ENCODE measurements at places on chromosomes 4 and X.
A peak's percentile ranks its signal among the peaks of the same experiment; 100 is the strongest.

GRCh38 chr4:109801895-109802319, at the start of gene CFI:
Gene CFI (minus strand): TSS chr4:109801999. CDS start chr4:109801971, 28 bp downstream.
- DNase-seq = peak; percentile 57

DNA sequence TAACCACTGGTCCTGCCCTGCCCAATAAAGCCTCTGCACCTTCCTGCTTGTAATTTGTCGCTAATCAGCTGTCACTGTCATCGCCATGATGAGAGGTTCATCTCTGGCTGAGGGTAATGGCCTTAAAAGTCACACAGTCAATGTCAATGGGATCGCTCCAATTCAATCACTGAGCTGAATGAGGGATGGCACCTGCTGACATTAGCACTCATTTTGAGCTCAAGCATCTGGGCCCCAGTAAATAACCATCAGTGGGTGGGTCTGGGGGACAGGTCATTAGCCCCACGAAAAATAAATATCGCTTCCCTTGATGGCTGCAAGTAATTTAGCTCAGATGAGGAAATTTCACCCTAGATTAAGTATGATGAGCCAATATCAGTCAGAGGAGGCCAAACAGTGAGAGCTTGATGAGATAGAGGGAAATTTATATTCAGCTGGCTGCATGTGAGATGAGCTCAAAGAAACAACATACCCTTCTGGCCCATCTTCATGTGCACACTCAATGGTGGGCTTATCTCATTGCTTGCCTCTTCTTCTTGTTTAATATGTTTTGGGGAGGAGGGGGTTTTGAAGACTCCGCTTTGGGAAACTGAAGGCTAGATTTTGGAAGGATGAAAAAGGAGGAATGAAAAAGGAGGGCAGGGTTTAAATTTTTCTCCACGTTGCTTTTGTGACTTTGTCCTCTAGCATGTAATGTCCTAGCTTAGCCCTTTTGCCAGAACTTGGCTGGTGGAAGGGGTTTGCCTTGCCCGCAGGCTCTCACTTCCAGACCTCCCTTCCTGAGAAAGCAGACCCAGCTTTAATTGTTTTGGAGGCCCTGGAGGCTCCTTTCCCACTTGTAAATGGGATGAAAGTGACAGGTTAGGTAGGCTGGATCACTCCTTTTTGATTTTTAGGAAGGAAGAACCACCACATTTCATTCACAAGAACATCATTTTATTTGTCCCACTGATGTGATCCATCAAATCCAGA, 84.8 kb upstream of the PAQR3 start:
- no peak for DNase-seq

GRCh38 chr4:89026542-89026941, 30.4 kb downstream of the FAM13A start:
- no peak for DNase-seq

DNA sequence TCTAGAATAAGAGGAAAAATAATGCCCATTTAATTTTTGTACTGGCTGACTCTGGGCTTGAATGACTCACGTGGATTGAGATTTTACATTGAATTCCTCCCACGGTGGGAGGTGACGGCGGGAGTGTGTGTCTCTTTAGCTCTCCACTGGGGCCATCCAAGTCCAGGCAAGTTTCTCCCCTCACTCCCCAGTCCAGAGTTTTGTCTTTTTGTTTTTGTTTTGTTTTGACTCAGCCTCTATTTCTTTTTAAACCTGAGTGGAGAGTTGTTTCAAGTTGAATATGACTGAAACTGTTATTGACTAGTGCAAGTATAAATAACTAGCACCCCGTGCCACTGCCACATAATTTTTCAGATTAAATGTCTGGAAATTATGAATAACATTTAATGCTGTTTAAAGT, 13.6 kb downstream of the CHST7 start:
- peak; percentile 42 for DNase-seq

GRCh38 chr4:59553063-59553720, 1646.9 kb upstream of the ADGRL3 start:
- DNase-seq = peak; percentile 48

GRCh38 chr4:7542781-7543180, 108.1 kb upstream of the PSAPL1 start:
- no peak for DNase-seq

DNA sequence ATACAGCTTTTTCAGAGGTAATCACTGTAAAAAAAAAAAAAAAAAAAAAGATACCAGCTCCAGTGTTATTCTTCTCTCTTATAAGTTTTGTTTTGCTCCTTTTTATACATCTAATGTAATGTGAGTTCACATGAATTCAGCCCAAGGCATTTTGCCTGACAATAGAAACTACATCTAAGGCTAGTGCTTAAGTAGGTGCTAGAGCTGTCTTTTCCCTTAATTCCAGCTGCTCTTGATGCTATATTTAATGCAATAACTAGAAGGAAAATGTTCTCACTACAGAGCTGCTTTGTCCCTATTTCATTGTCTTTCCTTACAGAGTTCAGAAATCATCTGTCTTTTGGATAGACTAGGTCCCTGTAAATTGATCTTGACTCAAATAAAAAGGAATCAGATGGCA, 150.1 kb downstream of the NAA11 start:
- no peak for DNase-seq

- peak; percentile 73 for DNase-seq
Measured at GRCh38 chr4:109998867-109999584, 86.3 kb downstream of the EGF start.

DNA sequence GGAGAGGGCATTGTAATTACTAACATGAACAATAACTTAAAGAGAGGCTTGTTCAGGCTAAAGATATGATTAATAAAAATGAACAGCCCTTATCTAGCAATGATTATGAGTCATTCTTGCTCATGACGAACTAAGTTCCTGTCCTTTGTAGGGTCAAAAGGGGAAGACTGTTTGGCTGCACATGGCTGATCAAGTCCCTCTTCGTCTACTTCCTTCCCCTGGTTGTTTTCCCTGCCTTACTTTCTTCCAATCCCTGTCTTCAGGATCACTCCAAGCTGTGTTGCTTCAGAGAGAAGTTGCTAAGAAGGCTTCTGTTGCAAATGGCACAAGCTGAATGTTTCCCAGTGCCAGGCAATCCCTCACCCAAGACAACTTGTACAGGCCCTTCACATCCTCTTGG, 115.0 kb upstream of the HS3ST1 start:
- DNase-seq = peak; percentile 45

DNA sequence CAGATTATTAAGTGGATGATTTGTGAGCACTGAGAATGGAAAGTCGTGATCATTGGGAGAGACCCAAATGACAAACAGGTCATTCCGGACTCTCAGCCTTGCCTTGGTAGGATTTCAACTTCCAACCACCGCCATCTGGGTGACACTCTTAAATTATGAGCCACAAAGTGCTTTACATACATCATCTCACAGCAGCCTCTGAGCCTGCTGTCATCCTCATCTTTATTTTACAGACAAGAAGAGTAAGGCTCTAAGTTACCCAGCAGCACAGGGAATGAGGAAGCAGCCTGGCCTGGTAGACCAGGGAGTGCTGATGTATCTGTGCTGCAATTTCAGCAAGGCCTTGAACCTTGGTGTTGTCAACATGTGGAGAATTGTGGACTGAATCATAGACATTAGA, 105.8 kb upstream of the TRIM2 start:
- DNase-seq = no peak

DNA sequence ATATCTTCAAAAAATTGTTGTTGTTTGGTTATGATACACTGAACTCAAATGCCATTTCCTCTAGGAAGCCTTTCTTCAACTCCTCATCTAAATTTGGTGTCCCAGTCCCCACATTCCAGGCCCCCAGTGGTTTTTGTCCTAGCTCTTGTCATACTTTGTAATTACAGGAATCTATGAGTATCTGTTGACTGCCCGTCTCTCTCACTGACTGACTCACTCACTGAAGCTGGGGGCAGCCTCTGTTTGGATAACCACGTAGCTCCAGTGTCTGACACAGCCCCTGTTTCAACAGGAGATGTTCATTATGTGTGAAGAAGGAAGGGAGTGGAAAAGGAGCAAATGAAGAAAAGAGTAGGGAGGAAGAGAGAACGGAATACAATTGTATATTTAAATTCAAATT, 284.1 kb upstream of the TENM3 start:
- DNase-seq = peak; percentile 44

DNA sequence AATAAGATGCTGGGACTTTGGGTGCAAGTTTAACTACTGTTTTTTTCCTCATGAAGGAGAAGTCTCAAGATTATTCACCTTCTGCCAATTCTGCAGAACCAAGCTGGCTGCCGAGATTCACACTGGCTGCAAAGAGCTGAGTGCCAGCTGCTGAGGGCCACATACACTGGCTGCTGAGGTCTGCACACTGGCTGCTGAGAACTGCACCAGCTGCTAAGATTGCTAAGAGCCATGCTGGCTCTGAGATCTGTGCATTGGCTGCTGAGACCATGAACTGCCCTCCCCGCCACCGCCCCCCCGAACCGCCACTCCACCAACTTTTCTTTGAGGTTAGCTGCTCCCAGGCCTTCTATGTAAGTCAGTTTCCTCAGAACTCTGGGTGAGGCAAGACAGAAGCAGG, 330.3 kb downstream of the CBLL2 start:
- DNase-seq = no peak

- no peak for DNase-seq
Measured at GRCh38 chrX:16867947-16868346, 2.2 kb downstream of the RBBP7 start.

GRCh38 chr4:2362266-2363055, 56.0 kb downstream of the ZFYVE28 start:
- DNase-seq = no peak

- DNase-seq = no peak
Measured at GRCh38 chrX:16963216-16963615, 16.8 kb downstream of the REPS2 start.

Data from mesenchymal stem cell (in vitro differentiated cells and primary cell).